Amniotic stem cell (primary cell): ENCODE measurements at places on chromosomes 2 and 18.

DNA sequence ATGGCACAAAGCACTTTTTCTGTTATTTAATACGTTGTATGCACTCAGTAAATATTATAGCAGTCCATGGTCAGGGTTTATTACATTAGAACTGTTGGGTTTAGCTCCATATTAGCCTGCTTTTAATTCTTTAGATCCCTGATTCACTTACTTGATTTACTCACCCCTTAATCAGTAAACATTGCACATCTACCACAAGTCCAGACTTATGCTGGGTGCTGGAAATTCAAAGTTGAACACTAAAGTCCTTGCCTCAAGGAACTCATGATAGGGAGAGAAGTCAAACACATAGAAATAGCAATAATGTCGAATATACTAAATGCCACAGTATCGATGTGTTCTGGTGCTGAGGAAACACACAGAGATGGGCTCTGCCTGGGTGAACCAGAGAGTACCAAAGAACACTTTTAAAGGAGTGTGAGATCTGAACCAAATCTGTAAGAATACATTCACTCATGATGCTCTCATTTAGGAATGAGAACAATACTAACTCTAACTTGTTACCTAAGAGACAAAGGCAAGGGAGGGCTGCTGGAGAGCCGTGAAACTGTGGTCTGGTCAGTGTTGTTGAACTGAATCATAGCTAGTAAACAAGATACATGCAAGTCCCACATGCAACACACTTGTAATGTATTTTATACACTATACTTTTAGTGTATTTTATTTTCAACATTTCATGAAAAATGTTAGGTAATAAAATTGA, 4.9 kb downstream of the STAT4 start:
- DNase-seq = no peak

GRCh38 chr2:106018141-106018540, 176.0 kb downstream of the UXS1 start:
- DNase-seq = no peak

- no peak for DNase-seq
These were observed 17.5 kb downstream of the CAPN13 start for GRCh38 chr2:30789670-30790210.

DNA sequence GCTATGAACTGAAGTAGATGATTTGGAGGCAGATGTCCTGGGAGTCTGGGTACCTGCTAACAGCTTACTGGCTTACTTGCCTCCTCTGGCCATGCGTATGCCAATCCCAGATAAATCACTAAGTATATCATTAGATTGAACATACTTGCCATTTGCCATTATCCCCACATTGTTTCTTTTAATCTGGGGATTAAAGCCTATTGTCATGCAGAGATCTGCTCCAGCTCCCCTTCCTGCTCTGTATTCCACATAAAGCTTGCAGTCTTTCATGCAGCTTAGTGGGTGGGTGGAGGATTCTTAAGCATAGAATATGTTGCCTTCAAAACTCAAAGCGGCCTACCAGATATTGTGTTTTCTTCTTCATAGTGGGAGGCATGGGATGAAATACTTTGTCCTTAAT, 311.8 kb upstream of the MMADHC start:
- DNase-seq = no peak

DNA sequence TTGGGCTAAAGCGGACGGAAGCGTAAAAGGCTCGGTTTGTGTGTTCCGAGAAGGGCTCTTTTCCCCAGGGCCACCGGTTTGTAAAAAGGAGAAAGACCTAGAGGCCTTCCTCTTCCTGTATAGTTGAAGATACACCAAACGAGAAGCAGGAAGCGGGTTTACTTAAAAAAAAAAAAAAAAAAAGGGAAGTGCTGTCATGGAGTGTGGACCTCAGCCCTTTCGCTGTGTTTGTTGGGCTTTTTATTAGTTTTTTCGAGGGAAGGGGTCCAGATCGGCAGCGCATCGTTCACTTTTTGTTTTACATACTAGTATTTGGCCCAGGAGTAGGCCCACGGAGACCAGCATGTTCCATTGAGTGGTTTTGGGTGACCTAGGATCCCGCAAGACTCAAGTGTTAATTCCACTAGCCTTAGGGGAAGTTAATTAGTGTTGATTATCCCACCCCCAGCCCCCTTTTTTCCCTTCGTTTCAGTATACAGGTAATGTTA, 676 bp downstream of the ACTR2 start:
- no peak for DNase-seq

DNA sequence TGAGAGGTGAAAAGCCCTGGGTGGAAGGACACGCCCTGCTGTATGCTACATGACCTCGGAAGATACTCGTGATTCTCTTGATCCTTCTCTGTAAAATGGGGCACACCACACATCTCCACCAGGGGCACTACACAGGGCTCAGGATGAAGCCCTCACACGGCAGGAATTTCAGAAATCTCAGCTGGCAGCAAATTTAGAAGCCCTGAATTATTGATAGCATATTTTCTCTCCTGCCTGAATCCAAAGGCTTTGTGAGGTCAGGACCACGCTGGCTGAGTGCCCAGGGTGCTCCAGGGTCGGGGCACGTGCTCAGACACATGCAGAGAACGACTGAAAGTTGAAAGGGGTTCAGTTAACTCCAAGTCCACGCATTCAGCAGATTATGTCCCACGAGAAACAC, 42.1 kb upstream of the GALR1 start:
- peak; percentile 37 for DNase-seq

GRCh38 chr2:168165397-168165796, 82.0 kb downstream of the STK39 start:
- DNase-seq = no peak

- no peak for DNase-seq
These were observed 93.6 kb downstream of the SMAD7 start for GRCh38 chr18:48857023-48857694.

GRCh38 chr2:113126845-113127645, at the start of gene IL1RN:
IL1RN (plus strand) TSS chr2:113127598; CDS start chr2:113127625, 27 bp downstream.
- DNase-seq = no peak
